HFF-Myc (cell line): ENCODE measurements at places on chromosomes 3 and 15.

DNA sequence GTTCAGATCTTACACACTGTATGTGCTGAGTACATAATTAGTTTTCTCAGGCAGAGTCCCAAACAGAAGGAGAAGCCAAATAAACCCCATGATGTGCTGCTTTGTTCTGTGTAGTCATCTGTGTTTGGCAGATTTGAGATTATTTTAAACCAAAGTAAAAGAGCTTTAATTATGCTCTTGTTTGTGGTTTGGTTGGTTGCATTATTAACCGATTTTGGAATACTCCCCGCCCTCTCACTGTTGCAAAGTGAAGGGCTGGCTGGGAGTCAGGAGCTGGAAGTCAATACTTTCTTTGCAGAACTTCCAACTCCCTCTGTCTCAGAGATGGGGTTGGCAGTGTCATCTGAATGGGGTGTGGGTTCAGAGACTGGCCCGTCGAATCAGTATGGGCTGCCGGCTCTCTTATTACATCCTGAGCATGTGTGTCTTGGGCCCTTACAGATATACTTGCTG is 34.4 kb downstream of the SLCO3A1 start:
- no peak for DNase-seq

- DNase-seq = no peak
Observed at GRCh38 chr3:59517388-59517787, 467.6 kb upstream of the CFAP20DC start.

- DNase-seq = peak; percentile 63
Observed at GRCh38 chr3:149808209-149808829, 4.7 kb upstream of the RNF13 start.

GRCh38 chr15:81296186-81296585 is 27.8 kb downstream of the STARD5 start:
- DNase-seq = no peak

GRCh38 chr3:78831446-78831972 is 936.3 kb downstream of the ROBO1 start:
- no peak for DNase-seq

DNA sequence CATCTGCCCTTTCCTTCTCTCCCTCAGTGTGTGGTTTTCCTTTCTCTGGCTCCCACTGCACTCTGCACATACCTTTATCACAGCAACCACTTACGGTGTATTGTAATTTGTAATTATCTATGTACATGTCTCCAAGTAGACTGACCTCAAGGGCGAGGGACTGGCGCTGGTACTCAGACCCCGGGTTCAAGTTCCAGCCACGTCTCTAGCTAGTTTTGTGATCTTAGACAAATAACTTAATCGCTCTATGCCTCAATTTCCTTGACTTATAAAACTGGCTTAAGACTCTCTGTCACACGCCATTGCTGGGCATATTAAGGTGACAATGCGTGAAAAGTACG is 607 bp upstream of the SENP2 start:
- no peak for DNase-seq

GRCh38 chr15:67805666-67806516 is 19.4 kb upstream of the SKOR1 start:
- DNase-seq = no peak
